ENCODE measurements at places on chromosomes 2 and 18.

GRCh38 chr2:165141601-165142354 is 62.1 kb downstream of the SCN3A start:
- DNase-seq: no peak

- no peak for DNase-seq
Observed at GRCh38 chr2:126798276-126799140, 100.2 kb upstream of the TEX51 start.

GRCh38 chr18:45638544-45638943 is 23.3 kb downstream of the SLC14A2 start:
- DNase-seq: no peak

- DNase-seq: no peak
Observed at GRCh38 chr2:219430633-219431615, 3.7 kb upstream of the SPEG start.

DNA sequence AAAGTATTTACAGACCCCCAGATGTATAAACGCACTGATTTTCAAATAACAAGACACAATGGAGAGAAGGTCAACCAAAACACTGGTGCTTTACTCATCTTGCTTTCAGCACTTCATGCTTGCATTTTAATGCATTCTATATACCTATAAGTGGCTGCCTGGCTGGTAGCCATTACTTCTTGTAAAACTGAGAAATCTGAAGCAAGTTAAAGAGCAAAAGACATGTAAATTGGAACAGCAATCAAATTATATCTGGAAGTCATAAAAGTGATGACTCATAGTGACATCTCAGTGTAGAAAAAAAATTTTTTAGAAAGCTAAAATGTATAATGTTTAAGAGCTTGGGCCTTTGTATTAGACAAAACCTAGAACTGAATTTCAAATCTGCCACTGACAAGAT is 106.2 kb downstream of the CCDC141 start:
- no peak for DNase-seq

DNA sequence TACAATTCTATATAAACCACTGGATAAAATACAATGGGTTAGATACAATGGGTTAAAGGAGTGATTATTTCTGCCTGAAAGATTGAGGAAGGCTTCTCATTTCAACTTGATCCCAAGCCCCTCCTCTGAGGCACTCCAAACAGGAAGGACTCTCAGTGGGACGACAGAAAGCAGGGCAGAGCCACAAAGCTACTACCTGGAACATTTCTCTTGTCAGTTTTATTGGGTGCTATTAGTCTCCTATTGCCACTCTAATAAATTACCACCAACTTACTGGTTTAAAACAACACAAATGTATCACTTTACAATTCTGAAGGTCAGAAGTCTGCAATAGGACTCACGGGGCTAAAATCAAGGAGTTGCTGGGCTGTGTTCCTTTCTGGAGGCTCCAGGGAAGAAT is 146.7 kb downstream of the MREG start:
- DNase-seq: no peak

GRCh38 chr18:34965566-34965965 is 75.6 kb upstream of the MAPRE2 start:
- DNase-seq: no peak

DNA sequence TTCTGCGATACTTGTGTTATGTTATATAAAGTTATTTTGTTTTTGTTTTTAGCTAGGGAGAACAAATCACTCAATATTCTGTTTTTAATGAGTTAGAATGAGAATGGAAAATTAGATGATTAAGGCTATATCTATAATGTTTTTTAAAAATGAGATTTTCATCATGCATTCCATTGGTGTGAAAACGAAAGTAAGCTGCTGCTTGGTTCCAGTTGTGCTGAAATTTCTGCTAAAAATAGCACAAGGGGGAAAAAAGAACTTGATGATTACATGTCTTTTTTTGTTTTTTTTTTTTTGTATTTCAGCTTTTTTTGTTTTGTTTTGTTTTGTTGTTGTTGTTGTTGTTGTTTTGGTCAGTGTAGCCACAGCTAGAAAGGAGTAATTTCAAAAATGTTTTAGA is 242.6 kb upstream of the KCNJ3 start:
- no peak for DNase-seq

GRCh38 chr2:187942876-187943275 is 348.8 kb upstream of the GULP1 start:
- DNase-seq: no peak
